ENCODE measurements at places on chromosomes 1 and 21.

GRCh38 chr1:241646201-241646600, 5.9 kb upstream of the WDR64 start:
- DNase-seq, result no peak

DNA sequence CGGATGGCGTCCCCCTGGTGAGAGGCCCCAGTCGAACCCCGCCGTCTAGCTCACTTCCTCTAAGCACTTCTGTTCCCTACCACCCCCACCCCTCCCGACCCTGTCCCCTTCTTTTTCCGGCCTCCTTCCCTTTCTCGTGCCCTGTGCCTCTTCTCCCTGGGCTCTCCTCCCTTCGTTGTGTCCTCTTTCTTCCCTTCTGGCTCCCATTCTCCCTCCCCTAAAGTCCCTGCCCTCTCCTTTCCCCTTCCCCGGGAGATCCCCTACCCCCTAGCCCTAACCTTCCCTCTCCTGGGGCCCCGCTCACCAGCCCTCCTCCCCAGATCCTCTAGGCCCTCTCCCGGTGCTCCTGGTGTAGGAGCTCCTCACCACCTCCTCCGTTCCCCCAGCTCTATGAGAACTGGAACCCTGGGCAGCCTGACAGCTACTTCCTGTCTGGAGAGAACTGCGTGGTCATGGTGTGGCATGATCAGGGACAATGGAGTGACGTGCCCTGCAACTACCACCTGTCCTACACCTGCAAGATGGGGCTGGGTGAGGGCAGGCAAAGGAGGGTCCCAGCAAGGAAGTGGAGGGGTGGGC, 15.9 kb downstream of the BCAN start:
- no peak for DNase-seq

GRCh38 chr1:172813330-172813729, 154.4 kb downstream of the FASLG start:
- no peak for DNase-seq

DNA sequence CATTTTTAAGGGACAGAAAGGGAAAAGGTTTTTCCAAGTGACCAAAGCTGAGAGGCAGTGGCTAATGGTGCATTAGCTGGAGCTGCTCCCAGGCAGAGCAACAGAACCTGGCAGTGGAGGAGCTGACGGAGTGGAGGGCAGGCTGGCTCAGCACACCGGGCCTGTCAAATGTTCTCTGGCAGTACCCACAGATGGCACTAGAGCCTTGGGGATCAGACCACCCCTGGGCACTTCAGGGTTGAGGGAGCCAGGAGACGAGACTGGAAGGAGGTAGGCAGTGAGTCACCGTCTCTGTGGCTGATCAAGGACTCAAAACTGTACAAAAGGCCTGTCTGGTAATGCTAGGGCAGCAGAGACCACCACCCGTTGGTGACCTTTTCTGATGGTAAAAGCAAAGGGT, 121.7 kb upstream of the KIAA0040 start:
- no peak for DNase-seq

DNA sequence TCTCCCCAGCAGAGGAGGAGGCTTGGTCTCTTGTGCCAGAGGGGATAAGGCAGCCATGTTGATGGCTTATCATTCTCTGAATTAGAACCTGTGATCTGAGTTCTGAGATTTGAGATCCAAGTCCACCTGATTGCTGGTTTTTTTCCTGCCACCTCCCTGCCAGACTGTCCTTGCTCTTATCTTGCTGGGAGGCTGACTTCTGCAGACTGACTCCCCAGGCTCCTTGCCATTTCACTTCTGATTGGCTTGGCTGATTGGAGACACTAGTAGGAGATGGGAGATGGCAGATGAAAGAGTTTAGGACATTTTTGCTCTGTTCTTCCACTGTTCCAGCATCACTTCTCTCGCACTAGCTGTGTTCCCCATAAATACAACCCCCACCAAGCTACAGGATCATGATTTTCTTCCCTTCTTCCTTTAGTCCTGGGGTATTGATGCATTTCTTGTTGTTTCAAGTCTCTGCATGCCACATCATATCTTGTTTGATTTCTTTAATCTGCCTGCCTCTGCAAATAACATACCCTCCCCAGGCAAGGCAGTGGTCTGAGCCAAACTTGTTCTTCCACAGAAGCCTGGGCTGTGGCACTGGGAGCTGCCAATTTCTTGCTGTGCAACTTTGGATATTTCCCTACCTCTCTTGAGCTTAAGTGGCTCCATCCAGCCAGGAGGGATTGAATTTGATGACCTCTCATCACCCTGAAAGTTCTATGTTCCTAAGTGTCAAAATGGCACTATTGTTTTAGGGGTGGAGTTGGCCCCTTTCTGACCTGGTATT, 963 bp upstream of the CYP4B1 start:
- no peak for DNase-seq

GRCh38 chr1:10813799-10814198, 17.4 kb upstream of the CASZ1 start:
- no peak for DNase-seq

DNA sequence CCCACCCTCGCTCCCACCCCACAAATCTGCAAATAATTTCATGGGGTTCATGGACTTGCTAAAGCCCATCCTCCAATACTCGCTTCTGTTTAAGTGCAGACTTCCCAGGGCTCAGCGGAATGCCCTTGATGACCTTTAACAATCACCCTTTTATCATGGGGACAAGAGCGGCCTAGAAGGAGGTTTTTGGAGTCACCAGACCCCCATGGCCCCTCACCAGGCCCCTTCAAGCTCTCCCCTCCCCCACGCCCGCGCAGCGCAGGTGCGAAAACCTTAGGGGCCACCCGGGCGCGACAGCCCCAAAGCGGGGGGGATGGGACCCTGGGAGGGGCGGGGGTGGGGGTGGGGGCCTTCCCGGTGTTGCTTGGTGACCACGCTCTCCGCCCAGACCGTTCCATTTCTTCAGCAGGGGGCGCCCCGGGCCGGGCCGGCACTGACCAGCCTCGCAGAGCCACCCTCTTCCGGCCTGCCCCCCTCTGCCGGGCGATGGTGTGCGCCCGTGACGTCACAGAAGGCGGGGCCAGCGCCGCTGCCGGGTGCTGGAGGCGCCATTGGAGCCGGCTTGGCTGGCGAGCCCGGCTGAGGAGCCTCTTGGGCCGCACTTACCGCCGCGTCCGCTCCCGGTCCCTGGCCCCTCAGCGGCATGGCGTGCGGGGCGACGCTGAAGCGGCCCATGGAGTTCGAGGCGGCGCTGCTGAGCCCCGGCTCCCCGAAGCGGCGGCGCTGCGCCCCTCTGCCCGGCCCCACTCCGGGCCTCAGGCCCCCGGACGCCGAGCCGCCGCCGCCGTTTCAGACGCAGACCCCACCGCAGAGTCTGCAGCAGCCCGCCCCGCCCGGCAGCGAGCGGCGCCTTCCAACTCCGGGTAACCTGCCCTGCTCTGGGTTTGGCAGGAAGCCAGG, at the start of gene AKIRIN1:
TSS of gene AKIRIN1 (plus strand) at position 539 of the 900 bp plus-strand sequence. CDS start at position 644, 105 bp downstream.
- DNase-seq, result peak; percentile 98

- peak; percentile 32 for DNase-seq
These were observed 164.8 kb downstream of the KCNJ6 start for GRCh38 chr21:37751268-37751975.

DNA sequence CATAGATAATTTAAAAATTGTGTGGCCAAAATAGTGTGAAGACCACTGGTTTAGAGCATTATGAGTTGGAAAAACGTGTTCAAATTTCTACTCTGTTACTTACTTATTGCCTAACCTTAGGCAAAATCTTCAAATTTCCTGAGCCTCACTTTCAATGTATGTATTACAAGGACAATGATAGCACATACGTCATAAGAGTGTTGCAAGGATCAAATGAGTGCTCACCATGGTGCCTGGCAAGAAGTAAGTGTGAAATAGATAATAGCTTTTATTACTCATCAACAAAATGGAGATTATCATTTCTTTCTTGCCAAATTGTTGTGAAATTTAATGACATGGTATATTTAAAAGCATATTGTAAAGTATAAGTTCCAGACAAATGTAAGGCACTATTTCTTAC, 57.2 kb downstream of the FH start:
- no peak for DNase-seq

- peak; percentile 53 for DNase-seq
These were observed 17.6 kb downstream of the FCRL4 start for GRCh38 chr1:157580179-157580827.

GRCh38 chr1:241610056-241610815, 29.9 kb downstream of the CHML start:
- DNase-seq, result no peak

GRCh38 chr21:45584786-45585185, 42.5 kb upstream of the SLC19A1 start:
- DNase-seq, result no peak

- no peak for DNase-seq
These were observed 170.8 kb downstream of the ADSS2 start for GRCh38 chr1:244280859-244281258.

DNA sequence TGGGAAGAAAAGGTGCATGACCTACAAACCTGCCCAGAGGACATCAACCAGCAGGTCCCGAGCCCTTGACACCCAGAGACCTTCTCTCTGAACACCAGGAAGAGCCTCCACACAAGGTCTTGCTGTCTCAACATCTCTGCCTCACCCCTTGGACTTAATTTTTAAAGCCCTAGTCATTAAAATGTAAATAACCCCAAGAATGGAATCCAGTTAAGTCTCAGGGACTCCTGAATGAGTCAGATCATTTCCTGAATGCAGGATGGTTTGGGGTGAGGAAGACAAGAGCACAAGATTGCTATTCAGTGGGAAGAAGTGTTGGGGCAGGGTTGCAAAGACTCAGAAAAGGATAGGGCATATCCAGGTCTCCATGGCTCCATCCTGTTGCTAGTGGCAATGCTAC, 17.8 kb upstream of the GRIK3 start:
- DNase-seq, result peak; percentile 5

- DNase-seq, result no peak
These were observed 206.4 kb downstream of the PLD5 start for GRCh38 chr1:242318140-242318539.

DNA sequence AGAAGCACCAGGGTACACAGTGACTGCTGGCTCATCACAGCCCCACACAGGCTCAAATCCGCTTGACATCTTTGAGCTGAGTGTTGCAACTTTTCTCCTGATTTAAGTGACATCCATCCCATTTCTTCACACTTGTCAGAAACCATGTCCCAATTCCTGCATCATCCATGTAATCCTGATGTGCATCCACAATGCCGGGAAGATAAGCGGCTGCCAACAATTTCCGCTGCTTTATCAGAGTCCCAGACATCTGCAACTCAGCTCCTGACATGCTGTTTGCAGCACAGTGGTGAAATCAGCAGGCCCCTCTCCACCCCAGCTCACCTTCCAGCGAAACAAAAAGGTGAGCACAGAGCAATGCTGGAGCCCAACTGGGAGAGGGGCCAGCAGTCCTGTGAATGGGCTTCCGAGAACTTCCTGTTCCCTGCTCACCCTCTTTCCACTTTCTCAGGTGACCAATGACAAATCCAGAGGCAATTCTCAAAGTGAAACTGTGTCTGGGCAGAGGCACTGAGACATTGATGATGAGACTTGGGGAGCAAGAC, 581.0 kb downstream of the AJAP1 start:
- DNase-seq, result no peak

DNA sequence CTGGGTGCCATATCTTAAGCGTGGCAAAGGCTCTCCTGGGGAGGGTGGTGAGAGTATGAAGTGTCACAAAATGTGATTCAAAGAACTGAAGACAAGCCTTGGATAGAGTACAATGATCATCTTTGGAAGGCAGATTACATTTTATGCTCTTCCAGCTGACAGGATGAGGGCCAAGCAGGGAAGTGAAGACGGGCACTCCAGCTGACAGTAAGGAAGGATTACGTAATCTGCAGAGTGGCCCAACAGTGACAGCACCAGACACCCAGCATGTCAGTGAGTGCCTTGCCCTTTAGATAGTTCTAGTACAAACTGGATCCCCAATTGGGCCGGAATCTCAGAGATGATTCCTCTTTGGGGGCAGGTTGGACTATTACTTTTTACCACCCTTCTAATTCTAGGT, 52.7 kb downstream of the UBE2T start:
- DNase-seq, result no peak

DNA sequence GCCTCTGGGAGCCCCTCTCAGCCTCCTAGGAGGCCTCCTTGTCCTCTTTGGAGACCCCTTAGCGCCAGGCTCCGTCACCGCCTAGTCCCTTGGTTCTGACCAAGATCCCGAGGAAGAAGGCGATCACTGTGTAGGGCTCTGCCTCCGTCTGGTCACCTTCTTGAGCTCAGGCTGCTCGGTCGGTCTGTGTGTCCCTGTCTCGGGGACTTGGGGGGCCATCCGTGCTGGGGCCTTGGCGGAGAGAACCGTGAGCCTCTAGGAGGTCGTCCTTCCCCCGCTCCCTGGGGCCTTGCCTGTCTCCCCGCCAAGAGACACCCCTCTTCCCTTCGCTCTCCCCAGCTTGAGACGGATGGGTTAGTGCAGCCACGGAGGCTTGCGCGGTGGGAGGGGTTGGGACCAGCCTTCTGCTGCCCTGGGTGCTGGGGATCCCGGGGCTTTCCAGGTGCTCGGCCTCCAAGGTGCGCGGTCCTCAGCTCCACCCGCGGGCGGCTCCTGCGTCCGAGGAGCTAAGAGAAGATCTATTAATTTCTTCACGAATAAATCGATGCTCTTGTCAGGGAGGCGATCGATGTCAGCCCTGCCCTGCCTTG, 701 bp upstream of the INSRR start:
- DNase-seq, result no peak

GRCh38 chr1:247966532-247967204, 1.6 kb downstream of the OR2AK2 start:
- no peak for DNase-seq

DNA sequence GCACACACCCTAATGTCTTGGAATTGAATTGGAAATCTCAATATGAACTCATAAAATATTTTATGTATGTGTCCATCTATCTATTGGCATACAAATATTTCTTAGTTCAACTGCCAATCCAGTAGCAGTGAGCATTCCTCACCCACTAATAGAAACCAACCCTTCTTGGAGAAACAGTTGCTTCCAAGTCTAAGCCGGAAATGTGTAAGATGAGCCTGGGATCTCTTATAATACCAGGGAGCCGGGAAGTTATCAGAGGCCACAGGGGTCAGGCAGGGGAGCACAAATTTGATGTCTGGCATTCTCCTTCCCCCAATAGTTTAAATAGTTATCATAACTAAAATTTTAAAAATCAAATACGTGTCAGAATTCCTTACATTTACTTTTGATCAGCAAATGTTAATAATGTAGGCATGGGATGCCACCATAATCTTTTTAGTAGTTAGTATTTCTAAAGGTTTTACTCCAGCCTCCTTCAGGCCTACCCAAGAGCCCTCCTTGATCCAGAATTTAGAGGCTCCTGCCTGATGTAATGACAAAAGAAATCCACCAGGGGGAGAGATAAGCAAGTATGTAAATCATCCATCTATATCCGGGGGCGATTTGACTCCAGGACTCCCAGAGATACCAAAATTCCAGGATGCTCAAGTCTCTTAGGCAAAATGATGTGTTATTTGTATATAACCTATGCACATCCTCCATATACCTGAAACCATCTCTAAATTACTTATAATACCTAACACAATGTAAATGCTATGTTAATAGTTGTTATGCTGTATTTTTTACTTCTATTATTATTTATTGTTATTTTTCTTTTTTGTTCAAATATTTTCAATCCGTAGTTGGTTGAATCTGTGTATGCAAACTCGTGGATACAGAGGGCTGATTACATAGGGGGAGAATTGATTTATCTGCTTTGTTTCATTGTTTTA, 218.7 kb upstream of the COA6 start:
- DNase-seq, result peak; percentile 71

All from fibroblast of skin of right biceps (primary cell).